ENCODE measurements at places on chromosomes 4 and X.

GRCh38 chr4:37666625-37667071, 19.5 kb downstream of the RELL1 start:
- DNase-seq, result no peak

GRCh38 chr4:169698331-169698730, 59.4 kb downstream of the HPF1 start:
- DNase-seq, result no peak

DNA sequence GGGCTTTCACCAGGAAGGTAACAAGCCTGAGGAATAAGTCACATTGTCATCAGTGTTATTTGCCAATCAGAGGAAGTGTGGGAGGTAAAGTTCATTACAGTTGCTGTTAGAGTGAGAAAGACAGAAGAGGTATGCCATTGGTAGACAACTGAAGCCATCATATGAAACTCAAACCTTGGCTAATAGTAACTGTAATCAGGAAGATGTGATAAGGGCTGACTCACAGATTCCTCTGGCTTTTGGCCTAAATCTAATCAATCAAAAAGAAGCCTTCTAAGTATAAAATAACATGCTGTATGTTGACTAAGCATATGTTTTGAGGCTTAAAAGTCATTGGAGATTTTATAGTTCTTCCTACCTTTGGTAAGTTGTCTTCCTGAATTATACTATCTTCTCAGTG, 242.8 kb downstream of the PCDH7 start:
- no peak for DNase-seq

DNA sequence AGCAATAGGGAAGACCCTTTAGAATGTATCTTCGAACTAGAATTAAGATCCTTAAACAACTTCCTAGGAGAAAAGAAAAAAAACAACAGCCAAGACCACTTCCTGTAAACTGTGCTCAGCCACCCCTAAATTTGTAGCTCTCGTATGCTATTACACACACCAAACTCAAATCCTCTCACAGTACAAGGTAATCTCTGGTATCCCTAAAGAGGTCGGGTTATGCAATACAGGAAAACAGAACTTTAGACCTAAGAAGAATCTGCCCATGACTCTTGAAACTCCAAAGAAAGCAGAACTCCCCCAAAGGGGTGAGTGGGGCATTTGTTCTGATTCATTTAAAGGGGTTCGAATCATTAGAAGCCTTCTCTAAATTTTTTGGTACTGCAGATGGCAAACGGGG, 170.9 kb upstream of the CASK start:
- DNase-seq, result no peak

GRCh38 chrX:129760981-129761380, 18.8 kb upstream of the SASH3 start:
- no peak for DNase-seq

- no peak for DNase-seq
Observed at GRCh38 chr4:2150076-2150475, 90.9 kb downstream of the NAT8L start.

- no peak for DNase-seq
Observed at GRCh38 chrX:9785944-9786797, at the start of gene SHROOM2. TSS of gene SHROOM2 (plus strand) at chrX:9786429. CDS start at chrX:9786546, 117 bp downstream.

DNA sequence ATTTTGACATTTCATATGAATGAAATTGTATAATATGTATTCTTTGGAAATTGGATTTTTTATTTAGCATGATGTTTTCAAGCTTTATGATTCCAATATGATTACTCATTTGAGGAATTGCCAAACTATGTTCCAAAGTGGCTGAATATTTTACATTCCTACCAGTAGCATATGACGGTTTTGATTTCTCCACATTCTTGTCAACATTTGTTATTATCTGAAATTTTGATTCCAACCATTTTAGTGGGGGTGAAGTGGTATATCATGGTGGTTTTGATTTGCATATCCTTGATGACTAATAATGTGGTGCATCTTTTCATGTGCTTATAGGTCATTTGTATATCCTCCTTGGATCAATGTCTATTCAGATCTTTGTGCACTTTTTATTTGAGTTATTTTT, 2.6 kb upstream of the BEX1 start:
- no peak for DNase-seq

- no peak for DNase-seq
Observed at GRCh38 chrX:80816051-80816450, 6.4 kb upstream of the BRWD3 start.

DNA sequence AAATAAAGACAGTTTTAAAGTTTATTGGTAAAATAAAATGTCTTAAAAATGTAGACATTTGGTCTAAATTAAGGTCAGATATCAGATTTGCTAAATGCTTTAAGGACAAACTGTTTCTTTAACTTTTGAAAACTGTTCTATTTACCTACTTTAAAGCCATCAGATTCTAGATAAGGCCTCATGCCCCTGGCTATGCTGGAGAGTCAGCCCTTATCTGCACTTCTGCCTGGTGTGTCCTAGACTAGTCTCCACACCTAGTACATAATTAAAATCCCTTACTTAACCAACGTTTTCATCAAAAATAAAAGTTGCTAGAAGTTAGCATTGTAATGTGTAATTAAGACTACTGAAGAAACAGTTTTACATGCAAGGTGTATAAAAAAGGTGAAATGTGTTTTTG, 25.6 kb downstream of the HSD17B11 start:
- DNase-seq, result no peak

DNA sequence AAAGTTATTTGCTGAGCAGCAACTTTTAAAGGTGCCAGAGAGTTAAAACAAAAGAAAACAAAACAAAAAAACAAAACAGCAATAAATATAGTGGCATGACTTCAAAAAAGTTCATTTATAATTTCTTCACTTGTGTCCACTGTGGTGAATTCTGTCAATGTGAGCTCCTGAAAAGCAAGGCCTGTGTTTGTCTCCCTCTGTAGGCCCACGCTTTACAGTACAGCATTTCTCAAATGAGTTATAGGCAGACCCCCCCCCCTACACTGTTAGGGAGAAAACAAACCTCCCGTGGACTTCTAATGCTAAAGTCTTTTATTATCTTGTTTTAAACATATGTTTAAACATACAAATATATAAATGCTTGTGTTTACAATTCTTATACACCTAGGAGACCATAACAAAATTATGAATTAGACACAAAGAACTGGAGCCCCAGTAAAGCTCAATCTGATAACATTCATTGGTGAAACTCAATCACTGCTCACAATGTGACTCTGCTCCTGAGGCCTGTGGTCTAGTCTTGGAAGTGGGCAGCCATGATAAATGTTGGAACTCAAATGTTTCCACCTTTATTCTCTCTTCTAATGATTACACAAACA, 47.0 kb upstream of the SCOC start:
- DNase-seq, result no peak

- no peak for DNase-seq
Observed at GRCh38 chrX:120242813-120243212, 7.8 kb upstream of the ZBTB33 start.

- DNase-seq, result no peak
Observed at GRCh38 chrX:129769467-129770154, 10.1 kb upstream of the SASH3 start.

DNA sequence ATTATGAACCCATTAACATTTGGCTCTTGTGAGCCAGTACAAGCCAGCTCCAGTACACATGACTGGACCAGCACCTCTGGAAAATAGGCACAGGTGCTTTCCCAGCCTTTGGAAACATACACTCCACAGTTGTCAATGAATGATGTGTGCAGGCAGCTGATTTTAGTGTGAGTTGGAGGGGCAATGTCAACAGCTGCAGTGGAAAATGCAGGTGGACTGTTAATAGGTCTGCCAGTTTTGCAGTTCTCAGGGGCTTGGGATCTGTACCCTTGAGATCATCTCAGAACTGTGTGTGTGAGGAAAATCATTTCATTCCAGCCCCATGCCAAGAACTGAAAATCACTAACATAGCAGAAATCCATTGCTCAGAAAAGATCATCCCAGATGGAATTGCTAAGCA, 81.7 kb upstream of the CHRDL1 start:
- DNase-seq, result no peak

GRCh38 chr4:76957004-76957738, 7.6 kb downstream of the SEPTIN11 start:
- no peak for DNase-seq

- DNase-seq, result no peak
Observed at GRCh38 chr4:138307319-138307718, 65.2 kb upstream of the SLC7A11 start.

DNA sequence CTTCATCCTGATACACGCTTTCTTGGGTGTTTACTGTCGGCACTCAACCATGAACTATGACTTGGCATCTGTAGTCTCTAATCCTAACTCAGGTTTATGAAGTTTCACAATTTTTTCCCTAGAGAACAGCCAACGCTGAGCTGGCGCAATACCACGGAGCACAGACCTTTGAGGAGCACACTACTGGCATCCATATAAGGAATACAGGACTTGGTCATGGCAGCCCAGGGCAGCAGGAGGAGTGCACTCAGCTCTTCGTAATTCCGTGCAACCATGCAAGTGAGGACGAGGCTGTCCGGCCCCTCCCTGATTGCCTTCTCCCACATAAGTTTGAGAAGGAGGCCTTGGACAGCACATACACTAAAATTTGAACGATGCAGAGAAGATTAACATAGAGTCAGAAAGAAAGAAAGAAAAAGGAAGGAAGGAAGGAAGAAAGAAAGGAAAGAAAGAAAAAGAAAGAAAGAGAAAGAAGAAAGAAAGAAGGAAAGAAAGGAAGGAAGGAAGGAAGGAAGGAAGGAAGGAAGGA, 41.0 kb upstream of the PDLIM5 start:
- no peak for DNase-seq

DNA sequence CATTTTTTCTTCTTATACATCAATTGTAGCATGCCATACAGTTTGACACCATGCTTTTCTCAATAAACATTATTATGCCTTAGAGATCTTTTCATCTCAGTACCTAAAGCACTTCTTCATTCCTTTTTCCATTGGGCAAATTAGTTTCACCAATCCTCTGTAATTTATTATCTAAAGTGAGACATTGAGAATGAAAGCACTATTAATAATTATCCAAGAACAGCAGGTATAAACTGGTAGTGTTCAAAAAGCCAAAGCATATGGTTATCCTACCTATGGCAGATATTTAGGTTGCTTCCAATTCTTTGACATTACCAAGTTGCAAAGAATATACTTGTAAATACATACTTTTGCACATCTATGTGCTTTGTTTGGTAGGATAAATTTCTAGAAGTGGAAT, 15.6 kb downstream of the LAMTOR3 start:
- DNase-seq, result no peak

- no peak for DNase-seq
Observed at GRCh38 chr4:602559-602942, 22.8 kb upstream of the PDE6B start.

DNA sequence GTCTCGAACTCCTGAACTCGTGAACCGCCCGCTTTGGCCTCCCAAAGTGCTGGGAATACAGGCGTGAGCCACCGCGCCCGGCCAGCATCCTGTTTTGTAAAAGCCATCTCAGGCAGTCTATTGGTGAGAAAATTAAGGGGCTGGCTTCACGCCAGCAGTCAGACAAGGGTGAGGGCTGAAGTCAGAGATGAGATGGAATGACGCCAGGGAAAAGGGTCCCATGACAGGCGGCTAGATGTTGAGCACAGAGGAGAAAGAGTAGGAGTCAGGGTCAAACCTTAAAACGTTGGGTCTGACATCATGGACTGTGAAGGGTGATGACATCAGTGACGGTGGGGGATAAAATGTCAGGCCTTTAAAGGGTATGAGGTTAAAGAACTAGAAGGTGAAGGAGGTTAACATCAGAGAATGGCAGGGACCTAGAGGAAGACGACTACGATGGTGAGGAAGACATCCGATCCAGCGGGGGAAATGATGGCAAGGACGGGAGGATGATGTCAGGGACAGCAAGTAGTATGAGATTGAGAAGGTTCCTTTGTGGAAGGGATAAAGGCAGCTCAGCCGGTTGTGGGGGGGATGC, 504 bp upstream of the RBM3 start:
- no peak for DNase-seq

DNA sequence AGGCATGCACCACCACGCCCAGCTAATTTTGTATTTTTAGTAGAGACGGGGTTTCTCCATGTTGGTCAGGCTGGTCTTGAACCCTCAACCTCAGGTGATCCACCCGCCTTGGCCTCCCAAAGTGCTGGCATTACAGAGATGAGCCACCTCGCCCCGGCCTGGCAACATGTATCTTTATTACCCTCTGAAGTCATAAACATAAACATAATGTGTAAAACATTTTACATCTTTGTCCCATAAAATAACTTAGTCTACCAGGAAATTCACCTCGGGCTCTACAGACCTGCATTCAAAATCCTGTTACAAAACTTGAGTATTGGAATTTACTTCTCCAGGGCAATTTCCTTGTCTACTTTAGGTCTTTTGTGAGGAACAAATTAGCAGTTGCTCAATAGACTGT, 68.1 kb upstream of the DUSP21 start:
- no peak for DNase-seq

- DNase-seq, result no peak
Observed at GRCh38 chrX:132876523-132877338, 81.7 kb downstream of the HS6ST2 start.

DNA sequence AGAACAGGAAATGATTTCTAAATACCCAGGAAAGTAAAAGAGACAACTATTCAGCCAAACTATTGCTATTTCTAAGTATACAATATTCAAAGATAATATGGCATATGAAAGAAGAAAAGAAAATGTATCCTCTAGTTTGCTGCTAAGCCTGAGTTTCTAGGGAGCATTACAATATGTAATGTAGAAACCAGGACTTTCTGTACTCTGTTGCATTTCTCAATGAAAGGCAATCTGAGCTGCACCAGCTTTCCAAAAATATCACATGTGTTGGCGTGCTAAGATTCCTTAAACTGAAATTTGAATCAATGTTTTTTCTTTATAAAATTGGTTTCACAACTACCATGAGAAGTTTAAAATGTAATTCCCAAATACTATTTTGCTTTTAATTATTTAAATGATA, 129.6 kb downstream of the ANK2 start:
- no peak for DNase-seq

DNA sequence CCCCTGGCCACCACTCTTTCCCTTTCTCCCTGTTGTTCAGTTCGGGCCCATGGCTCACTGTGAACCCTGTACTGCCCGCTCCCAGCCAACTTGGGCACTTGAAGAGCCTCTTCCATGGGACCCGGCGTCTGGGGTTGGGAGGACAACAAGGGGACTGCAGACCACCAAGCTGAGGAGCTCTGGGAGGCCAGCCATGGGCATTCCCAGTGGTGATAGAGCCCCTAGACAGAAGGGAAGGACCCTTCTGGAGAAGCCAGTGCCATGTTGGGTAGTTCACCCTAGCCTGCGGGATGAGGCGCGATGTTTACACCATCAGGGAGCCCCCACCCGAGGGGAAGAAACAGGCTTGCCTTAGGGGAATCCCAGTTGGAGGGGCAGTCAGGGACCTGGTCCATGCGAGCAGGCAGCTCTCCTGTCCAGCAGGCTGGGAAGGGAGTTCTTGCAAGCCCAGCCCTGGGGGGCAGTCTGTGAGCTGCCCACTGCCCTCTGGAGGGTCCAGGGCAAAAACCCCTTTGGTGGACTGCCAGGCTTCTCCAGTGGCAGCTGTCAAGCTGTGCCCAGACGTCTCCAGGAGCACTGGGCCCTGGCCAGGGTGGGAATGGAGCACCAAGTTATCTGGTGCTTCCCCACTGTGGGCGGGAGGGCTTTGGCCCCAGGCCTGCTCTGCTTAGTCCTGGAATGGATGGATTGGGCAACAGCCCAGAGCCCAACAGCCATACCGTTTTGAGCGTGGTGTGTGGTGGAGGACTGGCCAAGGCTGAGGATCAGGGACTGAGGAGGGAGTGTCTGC, 23.7 kb upstream of the UBA1 start:
- DNase-seq, result no peak

GRCh38 chrX:11888421-11888820, 130.4 kb downstream of the MSL3 start:
- DNase-seq, result no peak
